ENCODE measurements at places on chromosomes 16 and 17. TPM values are rescaled to one million over a fixed set of nuclear protein-coding genes. Genes with fewer than 3 reads are reported as not detected.

- H3K4me3 ChIP-seq, result no peak overlapping the region
- no peaks in the 10 kb centered on the region for H3K27me3 ChIP-seq
- no peak overlapping the region for H3K27ac ChIP-seq
Measured at GRCh38 chr16:65319621-65320231, 197.9 kb upstream of the CDH11 start.

- DNase-seq, result no peak
- H3K27ac ChIP-seq, result no peak overlapping the region
- no peaks in the 10 kb centered on the region for H3K36me3 ChIP-seq
- no peak overlapping the region for H3K4me3 ChIP-seq
Measured at GRCh38 chr17:73874008-73874720, 229.9 kb upstream of the SDK2 start.

DNA sequence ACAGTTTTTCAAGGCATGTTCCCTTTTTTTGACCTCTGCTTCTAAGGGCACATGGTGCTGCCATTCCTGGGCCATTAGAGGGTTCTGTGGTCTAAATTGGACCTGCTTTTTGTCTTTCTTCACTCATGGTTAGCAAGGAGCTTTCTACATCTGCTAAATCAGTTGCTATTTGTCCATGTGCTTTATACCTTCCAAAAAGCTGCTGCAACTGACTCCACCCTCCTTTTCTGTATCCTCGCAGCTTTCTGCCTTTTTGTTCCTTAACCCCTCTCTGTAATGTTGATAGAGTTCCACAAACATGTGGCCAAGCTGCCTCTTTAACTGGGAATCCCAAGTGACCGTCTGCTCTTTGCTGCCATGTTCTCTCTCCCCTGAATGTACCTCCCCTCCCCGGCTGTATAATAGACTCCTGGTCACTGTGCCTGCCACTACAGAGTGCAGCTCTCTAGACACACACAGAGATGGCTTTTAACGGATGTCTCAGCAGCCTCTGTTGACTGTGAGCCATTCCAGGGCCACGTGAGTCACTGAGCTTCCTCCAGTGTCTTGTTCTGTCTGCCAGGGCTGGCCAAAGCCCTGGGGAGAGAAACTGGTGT, 57.4 kb upstream of the TEKT3 start:
- no peak for DNase-seq
- H3K27me3 ChIP-seq, result no peaks in the 10 kb centered on the region
- H3K4me3 ChIP-seq, result no peak overlapping the region
- H3K4me1 ChIP-seq, result peaks cover 12% of the 10 kb centered on the region
- H3K27ac ChIP-seq, result peak overlapping the region; percentile 81

GRCh38 chr16:10878644-10879501, 1.9 kb downstream of the CIITA start:
- H3K4me3 ChIP-seq, result no peak overlapping the region

DNA sequence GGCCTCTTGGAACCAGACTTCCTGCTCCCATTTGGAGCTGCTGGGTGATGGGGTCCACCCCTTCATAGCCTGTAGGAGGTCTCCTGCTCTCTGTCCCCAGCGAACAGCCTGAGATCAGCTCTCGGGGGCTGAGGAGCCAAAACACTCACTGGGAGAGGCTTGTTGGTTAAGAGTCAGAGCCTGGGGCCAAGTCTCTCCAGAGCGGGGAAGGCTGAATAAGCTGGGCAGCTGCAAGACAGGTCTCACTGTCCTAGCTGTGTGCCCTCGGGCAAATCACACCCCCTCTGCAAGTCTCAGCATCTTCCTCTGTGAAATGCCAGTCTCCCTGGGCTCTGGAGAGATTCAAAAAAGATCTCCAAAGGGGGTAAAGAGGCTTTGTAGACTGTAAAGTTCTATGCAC, 174.6 kb downstream of the WSCD1 start:
- H3K27ac ChIP-seq, result no peak overlapping the region
- no peaks in the 10 kb centered on the region for H3K27me3 ChIP-seq
- DNase-seq, result no peak
- H3K4me3 ChIP-seq, result no peak overlapping the region
- H3K36me3 ChIP-seq, result no peaks in the 10 kb centered on the region

KCNH6 gene
- not detected for total RNA-seq

Data from neural crest cell (in vitro differentiated cells).